Fibroblast of skin of left biceps (primary cell): ENCODE measurements at places on chromosomes 12 and 14.
A peak's percentile ranks its signal among the peaks of the same experiment; 100 is the strongest.

- no peak for DNase-seq
These were observed 61.8 kb downstream of the PPFIBP1 start for GRCh38 chr12:27585739-27586265.

DNA sequence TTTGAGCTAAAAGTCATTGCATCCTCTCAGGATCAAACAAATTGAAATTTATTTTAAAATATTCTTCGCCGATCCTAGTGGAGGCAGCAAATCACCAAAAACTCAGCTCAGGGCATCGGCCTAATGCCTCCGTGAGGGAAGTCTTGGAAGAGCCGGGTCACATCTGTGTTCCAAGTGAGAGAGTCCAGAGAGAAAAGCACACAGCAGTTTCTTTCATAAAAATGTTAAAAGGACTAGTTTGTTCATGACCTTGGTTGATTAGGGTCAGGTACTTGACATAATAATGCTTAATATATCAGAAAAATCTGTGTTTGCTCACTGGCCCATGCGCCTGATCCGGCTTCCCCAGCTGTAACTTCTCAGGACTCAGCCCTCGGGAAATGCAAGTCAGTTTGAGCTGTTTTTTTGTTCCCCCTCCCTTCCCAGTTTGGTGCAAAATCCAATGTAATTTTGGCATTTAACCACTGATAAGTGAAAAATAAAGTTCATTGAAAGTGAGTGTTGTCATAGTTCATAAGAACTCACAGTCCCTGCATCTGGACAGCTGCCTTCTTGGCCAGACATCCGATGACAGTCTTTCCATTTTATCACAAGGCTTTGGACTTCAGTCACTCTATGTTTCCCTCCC lies 161.7 kb downstream of the CAND1 start:
- no peak for DNase-seq

GRCh38 chr12:17333287-17333686 lies 727.3 kb upstream of the LMO3 start:
- no peak for DNase-seq

- no peak for DNase-seq
These were observed 4.8 kb downstream of the HIP1R start for GRCh38 chr12:122839907-122840554.

DNA sequence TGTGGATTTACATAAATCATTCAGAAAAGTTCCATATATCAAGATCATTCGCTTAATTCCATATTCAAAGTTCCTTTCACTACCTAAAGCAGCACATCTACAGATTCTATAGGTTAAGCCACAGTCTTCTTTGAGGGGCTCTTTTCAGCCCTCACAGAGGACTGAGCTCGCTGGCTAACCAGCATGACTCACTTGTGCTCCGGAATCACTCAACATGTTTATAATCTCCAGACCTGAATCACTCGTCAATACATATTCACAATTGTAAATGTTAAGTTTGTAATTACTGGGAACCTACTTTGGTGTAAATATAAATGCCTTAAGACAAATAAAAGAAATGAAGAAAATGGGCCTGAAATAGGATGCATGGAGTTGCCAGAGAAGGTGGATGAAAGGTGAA lies 315.7 kb downstream of the TMEM132D start:
- DNase-seq, result no peak

DNA sequence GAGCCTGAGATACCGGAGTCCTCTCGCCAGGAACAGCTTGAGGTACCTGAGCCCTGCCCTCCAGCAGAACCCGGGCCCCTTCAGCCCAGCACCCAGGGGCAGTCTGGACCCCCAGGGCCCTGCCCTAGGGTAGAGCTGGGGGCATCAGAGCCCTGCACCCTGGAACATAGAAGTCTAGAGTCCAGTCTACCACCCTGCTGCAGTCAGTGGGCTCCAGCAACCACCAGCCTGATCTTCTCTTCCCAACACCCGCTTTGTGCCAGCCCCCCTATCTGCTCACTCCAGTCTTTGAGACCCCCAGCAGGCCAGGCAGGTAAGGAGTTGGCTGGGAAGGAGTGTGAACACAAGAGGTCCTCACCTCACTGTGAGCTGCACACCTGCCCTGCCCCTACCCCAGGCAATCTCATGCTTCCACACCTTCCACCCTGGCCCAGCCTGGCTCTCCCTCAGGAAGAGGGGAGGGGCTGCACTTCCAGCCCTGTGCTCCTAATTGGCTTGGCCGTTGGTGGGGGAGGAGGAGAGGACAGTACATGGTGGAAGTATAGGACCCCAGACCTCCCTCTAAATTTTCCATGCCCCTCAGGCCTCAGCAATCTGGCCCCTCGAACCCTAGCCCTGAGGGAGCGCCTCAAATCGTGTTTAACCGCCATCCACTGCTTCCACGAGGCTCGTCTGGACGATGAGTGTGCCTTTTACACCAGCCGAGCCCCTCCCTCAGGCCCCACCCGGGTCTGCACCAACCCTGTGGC lies 6.2 kb downstream of the C1QL4 start:
- DNase-seq, result no peak

DNA sequence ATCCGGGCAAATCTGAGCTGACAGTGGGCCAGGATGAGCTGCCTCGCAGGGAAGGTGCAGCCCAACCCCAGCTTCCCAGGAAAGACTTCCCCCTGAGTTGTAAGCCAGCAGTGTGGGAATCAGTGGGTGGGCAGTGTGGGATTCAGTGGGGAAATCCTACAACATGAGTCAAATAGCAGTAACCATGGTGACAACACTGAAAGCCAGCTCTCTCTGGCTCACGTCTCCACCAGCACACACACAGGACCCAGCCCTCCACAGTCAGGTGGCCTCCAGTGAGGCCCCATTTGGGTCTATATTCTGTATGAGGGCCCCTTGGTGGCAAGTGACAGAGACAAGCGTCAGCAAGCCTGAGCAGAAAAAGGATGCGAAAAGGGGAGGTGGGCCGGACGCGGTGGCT lies 6.0 kb upstream of the LGALS3 start:
- peak; percentile 84 for DNase-seq

- DNase-seq, result no peak
These were observed 41.8 kb upstream of the SMUG1 start for GRCh38 chr12:54230555-54230954.

GRCh38 chr14:50013198-50013918 lies 103.0 kb downstream of the VCPKMT start:
- DNase-seq, result no peak

DNA sequence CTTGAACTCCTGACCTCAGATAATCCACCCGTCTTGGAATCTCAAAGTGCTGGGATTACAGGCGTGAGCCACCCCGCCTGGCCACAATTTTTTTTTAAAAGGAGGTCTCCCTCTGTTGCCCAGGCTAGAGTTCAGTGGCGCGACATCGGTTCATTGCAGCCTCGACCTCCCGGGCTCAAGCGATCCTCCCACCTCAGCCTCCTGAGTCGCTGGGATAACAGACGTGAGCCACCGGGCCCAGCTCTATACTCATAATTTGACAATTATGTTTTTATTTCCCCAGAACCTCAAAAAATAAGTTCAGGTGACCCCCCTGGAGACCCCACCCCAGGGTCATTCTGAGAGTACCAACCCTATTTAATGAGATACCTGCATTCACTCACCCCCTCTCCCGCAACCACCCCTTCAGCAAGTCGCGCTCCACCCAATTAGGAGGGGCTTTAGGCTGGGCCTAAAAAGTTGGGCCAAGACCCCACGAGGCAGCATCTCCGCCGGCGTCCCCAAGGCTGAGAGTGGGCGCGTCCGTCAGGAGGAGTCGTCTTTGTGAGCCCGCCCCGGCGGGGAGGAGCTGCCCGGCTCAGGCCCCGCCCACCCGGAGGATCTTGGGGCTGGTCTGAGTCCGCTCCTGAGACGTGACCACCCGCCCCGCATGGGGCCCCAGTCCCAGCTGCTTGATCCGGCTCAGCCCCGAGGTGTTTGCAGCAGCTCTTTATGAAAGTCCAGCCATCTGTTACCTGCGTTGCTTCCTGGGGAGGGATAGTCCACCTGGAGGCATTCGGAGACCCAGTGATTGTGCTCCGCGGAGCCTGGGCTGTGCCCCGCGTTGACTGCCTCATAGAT lies at the start of gene ANKRD33:
TSS of gene ANKRD33 (plus strand) at position 628 of the 840 bp plus-strand sequence. CDS start at position 712, 84 bp downstream.
- no peak for DNase-seq

DNA sequence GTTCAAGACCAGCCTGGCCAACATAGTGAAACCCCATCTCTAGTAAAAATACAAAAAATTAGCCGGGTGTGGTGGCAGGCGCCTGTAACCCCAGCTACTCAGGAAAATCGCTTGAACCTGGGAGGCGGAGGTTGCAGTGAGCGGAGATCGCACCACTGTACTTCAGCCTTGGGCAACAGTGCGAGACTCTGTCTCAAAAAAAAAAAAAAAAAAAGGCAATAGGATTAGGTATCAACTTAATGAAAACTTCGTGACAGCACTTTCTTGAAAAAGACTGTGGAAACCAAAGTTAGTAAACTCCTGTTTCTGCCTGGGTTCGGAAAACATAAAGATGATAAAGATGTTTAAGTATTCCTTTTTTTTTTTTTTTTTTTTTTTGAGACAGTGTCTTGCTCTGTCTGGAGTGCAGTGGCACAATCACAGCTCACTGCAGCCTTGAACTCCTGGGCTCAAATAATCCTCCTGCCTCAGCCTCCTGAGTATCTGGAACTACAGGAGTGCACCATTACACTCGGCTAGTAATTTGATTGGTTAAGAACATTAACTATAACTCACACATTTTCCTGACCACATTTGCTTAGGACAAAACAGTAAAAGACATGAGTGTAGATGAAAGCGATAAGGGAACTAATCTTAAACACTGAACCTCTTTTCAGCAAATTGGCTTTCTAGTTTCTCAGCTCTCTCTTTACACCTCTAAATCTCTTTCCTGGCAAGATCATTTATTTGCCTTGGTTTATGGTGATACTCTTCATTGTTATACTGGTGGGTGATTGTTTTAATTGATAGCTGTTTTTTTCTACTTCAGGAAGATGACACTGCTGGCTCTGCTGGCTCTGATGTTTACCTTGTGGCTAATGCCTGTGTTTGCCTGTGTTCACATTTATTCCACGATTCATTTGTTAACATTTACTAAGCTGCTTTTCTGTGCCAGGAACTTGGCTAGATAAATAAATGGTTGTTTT lies 15.8 kb downstream of the HIF1A start:
- no peak for DNase-seq

GRCh38 chr12:127717278-127717677 lies 549.7 kb upstream of the TMEM132C start:
- DNase-seq, result no peak

GRCh38 chr12:41892302-41892701 lies 252.4 kb downstream of the GXYLT1 start:
- DNase-seq, result no peak

- no peak for DNase-seq
These were observed 46.9 kb downstream of the BTG1 start for GRCh38 chr12:92098594-92099380.

DNA sequence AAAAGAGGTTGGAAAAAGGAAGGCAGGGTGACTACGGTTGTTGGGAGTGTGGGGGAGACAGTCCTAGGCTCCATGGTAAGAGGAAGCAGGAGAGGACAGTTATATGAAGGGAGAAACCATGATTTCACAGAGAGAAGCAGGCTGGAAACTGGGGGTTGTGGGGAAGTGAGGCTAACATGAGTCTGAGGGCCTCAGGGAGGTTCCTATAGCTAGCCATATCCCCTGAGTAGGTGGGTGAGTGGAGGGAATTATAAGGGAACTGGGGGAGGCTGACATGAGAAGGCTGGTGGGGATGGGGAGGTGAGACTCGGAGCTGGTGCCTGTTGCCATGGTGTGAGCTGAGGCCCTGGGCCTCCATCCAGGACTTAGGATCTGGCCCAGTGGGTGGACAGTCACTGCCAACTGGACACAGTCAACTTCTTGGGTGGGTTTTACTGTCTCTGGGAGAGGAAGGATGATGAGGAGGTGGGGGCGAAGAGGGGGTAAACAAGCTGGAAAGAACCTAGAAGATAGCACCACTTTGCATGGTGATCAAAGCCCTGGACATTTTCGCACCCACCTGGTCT lies 1.4 kb downstream of the RNASE13 start:
- no peak for DNase-seq

GRCh38 chr12:22474970-22475720 lies 69.2 kb downstream of the C2CD5 start:
- no peak for DNase-seq

DNA sequence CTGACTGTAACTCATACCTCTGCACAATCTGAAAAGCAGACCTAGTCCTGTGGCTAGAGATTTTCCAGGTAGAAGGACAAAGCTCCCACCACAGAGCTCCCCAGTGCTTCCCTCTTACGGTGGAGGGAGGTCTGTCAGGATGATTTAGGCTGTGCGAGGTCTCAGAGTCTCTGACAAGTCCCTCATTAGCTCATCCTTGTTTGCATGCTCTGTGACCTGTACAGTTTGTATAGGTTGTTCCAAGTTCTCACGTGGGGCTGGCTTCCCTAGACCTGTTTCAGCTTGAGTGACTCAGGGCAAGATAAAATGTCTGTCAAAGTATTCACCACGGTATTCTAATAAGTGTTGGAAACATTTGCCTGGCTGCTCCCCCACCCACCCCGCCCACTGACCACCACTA lies 34.8 kb downstream of the ASCL1 start:
- DNase-seq, result no peak

GRCh38 chr14:89889626-89890025 lies 64.9 kb downstream of the EFCAB11 start:
- no peak for DNase-seq

GRCh38 chr12:104172570-104172947 lies 34.5 kb upstream of the NFYB start:
- DNase-seq, result no peak

- no peak for DNase-seq
These were observed 505.0 kb downstream of the SLC16A7 start for GRCh38 chr12:60100852-60101251.

- DNase-seq, result no peak
These were observed 326.1 kb downstream of the NAV3 start for GRCh38 chr12:78156751-78157150.

DNA sequence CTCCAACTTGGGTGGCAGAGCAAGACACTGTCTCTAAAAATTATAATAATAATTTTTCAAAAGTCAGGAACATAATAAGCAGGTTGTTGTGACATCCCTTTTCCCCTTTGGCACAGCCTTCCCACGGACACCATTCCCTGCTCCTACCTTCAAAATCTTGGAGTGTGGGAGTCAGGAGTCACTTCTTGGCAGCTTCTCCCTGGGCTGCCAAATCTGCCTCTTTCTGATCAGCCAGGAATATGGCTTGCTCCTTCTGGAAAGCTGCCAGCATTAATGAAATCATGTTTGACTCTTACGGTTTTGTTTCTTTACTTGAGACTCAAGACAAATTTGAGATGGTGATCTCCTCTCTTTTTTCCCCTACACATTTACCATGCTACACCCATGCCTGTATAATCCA lies 391.4 kb upstream of the SYT1 start:
- no peak for DNase-seq

- no peak for DNase-seq
These were observed 9.3 kb upstream of the PPP4R4 start for GRCh38 chr14:94164685-94165431.

GRCh38 chr12:84183576-84183975 lies 729.0 kb downstream of the SLC6A15 start:
- no peak for DNase-seq

- DNase-seq, result no peak
These were observed 884 bp downstream of the CAPRIN2 start for GRCh38 chr12:30753751-30754382.
